ENCODE measurements at places on chromosomes 16 and 17. TPM values are rescaled to one million over a fixed set of nuclear protein-coding genes. Genes with fewer than 3 reads are reported as not detected.

DNA sequence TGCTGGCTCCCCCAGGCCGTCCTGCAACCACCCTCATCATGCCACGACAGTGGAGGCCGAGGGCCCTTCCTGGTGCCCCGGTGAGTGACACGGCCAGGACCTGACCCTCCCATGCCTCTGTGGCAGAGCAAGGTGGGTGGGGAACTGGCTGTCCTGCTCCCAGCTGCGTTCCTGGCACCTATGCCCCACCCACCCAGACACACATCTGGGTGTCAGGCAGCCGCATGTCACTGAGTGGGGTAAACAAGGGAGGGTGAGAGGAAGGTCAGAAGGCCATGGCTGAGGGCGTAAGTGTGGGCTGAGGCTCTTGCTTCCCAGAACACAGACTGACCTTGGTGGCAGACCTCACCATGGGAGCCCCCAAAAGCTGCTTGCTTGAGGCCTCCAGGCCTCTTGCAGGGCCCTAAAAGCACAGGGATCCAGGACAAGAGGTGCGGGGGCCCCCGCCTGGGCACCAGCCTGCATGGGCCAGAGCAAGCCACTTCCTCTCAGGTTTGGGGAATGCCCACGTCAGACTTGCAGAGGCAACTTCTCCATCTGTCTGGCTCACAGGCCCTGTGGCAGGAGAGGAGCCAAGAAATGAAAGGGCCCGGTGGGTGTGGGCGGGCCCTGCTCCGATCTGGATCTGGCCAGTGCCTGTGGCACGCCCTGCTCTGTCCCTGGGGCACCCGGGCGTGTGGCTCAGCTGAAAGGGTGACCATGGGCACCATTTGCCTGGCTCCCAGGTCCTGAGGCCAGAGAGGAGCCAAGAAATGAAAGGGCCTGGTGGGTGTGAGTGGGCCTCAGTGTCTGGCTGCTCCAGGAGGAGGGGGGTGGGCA lies 3.9 kb upstream of the CCDC57 start:
- H3K4me1 ChIP-seq: peaks cover 29% of the 10 kb centered on the region
- peak; percentile 35 for DNase-seq
- peak overlapping the region; percentile 84 for H3K27ac ChIP-seq
- peaks cover 2% of the 10 kb centered on the region for H3K27me3 ChIP-seq
- H3K36me3 ChIP-seq: no peaks in the 10 kb centered on the region

DNA sequence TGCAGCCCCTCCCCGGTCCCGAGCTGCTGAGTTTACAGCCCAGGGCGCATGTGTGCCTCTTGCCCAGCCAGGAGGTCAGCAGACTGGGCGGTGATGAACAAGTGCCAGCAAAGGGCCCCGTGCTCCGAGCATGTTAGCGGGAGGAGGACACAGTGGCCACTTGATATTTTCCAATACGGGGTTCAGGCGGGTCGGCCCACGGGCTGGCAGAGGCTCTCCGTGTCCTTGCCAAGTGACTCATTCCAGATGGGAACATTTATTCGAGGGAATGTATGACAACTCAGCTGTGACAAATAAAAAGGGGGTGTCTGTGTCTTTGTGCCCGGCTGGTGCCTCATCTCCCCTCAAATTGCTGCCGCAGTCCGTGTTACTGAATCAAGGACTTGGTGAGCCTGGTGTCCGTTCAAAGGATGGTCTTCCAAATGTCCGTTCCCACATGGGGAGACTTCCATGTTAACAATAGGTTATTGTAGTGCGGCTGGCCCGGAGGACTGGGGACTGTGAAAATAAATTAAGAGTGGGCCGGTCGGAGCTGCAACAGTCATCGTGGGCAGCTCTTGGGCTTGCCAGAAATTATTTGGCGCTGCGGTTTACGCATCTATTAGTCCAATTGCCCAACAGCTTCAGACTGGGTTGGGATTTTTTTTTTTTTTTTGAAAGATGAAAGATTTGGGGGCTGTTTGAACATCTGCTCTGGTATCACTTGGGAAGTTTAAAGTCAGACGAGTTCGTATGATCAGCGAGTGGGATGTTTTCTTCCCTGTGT lies 174.0 kb upstream of the CIBAR2 start:
- no peak overlapping the region for H3K4me3 ChIP-seq
- H3K36me3 ChIP-seq: no peaks in the 10 kb centered on the region
- H3K27ac ChIP-seq: no peak overlapping the region
- no peaks in the 10 kb centered on the region for H3K27me3 ChIP-seq
- no peaks in the 10 kb centered on the region for H3K4me1 ChIP-seq
- DNase-seq: no peak

- H3K4me3 ChIP-seq: no peak overlapping the region
- no peak overlapping the region for H3K27ac ChIP-seq
- H3K27me3 ChIP-seq: no peaks in the 10 kb centered on the region
- H3K4me1 ChIP-seq: no peaks in the 10 kb centered on the region
- no peaks in the 10 kb centered on the region for H3K36me3 ChIP-seq
Observed at GRCh38 chr16:55622930-55623561, 32.7 kb upstream of the SLC6A2 start.

The MPV17L gene
- 0.34 TPM for total RNA-seq

The CX3CL1 gene
- total RNA-seq: not detected

DNA sequence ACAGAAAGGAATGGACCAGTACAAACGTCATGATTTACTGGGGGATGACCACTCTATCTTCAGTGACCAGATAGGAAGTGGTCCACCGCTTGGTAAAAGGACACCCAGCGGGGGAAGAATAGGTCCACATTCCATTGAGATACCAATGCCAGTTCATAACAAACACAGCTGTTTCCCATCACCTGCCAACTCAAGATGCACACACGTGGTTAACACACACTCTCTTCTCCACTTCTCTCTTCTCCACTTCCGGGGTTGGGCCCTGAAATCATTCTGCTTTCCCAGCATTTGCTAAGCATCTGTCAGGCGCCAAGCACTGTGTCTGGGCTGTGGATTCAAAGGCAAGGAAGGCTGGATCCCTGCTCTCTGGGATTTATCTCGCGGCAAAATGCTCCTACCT lies 175.5 kb downstream of the SLC39A11 start:
- no peak overlapping the region for H3K4me3 ChIP-seq
- H3K27me3 ChIP-seq: no peaks in the 10 kb centered on the region
- no peak overlapping the region for H3K27ac ChIP-seq
- no peak for DNase-seq
- H3K36me3 ChIP-seq: no peaks in the 10 kb centered on the region

GRCh38 chr17:64767269-64767997 lies 105.3 kb upstream of the SMURF2 start:
- peaks cover 17% of the 10 kb centered on the region for H3K36me3 ChIP-seq
- H3K4me1 ChIP-seq: peaks cover 7% of the 10 kb centered on the region
- no peak for DNase-seq
- H3K4me3 ChIP-seq: no peak overlapping the region

DNA sequence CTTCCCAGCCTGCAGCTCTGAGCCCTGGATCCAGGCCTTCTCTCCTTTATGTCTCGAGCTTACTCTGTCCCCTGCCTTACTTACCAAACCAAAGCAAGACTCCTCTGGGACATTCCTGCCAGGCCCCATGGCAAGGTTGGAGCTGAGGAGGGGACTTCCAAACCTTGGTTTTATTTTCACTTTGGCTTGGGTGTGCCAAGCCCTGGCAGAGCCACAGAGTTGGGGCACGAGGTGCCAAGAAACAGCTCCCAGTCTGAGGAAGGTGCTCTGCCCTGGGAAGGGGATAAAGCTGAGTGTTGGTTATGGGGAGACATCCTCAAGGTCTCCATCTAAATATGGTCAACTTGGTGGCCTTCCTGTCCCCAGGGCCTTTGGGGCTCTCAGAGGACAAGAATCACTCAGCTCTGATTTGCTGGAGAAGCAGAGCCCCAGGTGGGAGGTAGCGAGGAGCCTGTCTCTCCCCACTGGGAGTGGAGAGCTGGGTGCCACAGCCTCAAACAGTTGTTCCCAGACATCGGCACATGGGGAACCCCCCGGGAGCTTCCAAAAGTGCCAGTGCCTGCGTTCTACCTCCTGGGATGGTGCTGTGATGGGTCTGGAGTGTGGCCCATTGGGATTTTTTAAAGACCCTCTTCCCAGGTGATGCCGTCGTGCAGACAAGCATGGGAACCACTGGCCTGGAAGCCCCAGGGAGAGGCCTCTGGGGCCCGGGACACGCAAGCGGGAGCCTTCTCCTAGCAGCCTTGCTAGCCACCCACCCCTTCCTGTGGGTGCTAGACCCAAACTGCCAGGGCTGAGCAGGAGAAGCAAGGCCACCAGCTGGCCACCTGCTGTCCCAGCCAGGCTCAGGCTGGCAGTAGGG lies 10.3 kb downstream of the NLRC5 start:
- H3K36me3 ChIP-seq: peaks cover 39% of the 10 kb centered on the region
- no peak for DNase-seq
- peak overlapping the region; percentile 54 for H3K4me3 ChIP-seq
- no peaks in the 10 kb centered on the region for H3K27me3 ChIP-seq
- peaks cover 86% of the 10 kb centered on the region for H3K4me1 ChIP-seq

- no peak for DNase-seq
- peak overlapping the region; percentile 27 for H3K4me3 ChIP-seq
- peaks cover 67% of the 10 kb centered on the region for H3K4me1 ChIP-seq
- H3K27me3 ChIP-seq: peaks cover 2% of the 10 kb centered on the region
Observed at GRCh38 chr16:85905110-85906095, 6.4 kb downstream of the IRF8 start.

Measured in activated T-helper 1 cell treated with anti-CD3 and anti-CD28 coated beads, Interleukin-12 subunit alpha, Interleukin-12 subunit beta, Interleukin-2, Interleukin-4 antibody, amounts not matched to agents 30 ng/mL and 10 ng/mL and 1 ng/mL, durations not matched to agents 14 hours and 24 hours and 36 hours (primary cell).